NCI-H446 (cell line): ENCODE measurements at places on chromosomes 16 and 17.

GRCh38 chr17:81644976-81645952 lies 8.3 kb downstream of the TSPAN10 start:
- no peak for DNase-seq

GRCh38 chr17:57130708-57131461 lies 45.8 kb downstream of the AKAP1 start:
- DNase-seq: peak; percentile 85

DNA sequence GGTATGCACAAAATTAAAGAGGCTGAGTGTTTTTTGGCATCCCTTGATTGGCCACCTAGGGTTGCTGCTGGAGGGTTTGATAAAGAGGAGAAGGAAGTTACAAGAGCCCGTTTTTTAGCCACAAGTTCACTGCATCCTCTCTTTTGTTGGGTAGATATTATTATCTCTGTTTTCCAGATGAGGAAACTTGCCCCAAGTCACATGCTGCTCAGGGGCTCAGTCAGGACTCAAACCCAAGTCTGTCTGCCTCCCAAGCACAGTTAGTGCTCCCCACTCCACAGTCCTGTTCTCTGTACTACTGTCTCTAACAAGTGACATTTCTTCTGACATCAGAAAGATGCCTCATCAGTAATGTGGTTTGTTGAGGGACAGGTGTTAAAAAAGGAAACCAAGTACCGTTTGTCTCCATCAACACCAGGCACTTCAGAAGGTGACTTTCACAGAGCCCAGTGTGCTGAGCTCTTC lies 1.4 kb downstream of the NT5M start:
- DNase-seq: no peak

DNA sequence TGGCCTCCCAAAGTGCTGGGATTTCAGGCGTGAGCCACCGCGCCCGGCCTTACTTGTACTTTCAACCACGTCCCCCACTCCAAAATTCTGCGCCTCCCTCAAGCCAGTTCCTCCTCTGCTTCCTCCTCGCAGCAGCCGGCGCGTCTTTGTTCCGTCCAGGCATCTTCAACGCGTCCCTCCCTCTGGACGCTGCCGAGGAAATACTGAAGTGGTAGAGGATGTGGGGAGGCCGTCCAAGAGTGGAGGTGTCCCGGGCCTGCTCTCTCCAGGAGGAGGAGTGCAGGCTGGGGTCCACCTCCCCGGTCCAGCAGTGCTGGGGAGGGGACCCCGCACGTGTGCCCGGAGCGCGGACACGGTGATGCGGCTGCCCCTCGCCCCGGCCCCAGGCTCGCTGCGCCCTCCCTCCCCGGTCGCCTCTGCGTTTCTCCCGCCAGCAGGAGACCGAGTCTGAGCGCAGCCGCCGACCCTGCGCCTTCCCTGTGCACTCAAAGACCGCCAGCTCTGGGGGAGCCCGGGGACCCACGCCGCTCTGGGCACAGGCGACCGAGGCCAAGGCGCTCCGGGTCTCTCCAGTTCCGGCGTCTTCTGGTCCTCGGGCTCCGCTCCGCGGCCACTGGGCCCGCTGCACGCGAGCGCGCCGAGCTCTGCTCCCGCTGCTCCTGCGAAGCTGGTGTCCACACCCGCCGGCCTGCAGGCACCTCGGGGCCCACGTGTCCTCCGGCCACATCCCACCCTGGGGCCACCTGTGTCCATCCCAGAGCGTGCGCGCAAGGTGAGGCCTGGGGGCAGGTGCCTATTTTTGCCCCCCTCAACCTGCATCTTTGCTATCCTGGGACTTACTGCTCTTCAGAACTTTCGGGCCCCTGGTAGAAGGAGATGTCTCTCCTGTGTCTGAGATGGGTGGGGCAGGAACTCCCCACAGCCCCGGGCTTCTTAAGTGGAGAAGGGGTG lies 31.7 kb downstream of the OSBPL7 start:
- peak; percentile 39 for DNase-seq

- no peak for DNase-seq
Measured at GRCh38 chr17:81483085-81483861, 29.3 kb downstream of the ACTG1 start.

DNA sequence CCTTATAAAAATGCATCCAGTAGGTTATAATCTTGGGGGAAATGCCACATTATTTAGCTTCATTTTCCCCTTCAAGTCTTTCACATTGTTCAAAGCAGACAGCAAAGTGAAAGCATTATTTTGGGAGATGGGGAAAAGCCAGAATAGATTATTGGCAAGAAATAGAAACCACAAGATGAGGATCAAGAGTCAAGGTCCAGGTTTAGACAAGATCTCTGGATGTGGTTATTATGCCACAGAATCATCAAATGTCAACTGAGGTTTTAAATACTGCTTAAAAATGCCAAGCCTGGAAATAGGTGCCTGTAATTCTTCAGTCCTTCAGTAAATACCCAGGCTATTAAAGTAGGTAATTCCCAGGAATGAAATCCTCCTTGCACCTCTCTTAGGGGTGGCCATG lies 65.1 kb upstream of the ALOX12 start:
- no peak for DNase-seq

DNA sequence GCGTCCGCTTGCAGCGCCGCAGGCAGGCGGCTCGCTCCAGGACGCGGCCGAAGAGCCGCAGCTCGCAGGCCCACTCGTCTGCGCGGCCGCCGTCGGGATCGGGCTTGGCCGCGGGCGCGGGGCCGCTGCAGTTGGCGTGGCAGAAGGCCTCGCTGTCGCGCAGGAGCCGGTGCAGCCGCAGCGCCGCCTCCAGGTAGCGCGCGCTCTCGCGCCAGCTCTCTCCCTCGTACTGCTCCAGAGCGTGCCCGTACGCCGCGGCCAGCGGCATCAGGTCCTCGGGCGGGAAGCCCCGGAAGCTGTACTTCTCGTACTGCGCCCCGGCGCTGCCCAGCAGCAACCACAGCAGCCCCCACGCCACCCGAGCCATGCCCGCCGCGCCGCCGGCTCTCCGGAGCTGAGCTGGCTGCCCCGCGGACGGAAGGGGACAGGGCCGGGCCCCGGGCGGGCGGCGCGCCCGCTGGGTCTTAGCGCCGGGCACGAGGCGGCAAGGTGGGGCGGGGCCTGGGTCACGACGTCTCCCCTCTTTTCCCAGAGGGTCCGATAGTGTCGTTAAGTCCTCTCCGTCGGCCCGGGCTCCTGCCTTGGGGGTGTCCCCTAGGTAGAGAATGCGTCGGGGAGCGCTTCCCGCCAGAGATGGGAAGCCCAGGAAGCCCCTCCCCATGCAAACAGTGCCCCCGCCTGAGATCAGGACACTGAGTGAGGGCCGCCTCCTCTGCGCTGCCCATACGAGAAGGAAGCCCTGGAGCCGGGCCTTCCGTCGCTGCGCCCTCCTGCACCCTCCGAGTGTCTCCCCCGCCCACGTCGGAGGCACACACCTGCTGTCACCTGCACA lies at the start of gene P3H4:
P3H4 (minus strand) TSS at position 401 of the 832 bp plus-strand sequence; CDS start at position 367, 34 bp downstream.
- no peak for DNase-seq

GRCh38 chr16:31461921-31462804 lies 2.9 kb downstream of the ARMC5 start:
- DNase-seq: no peak

GRCh38 chr17:76473541-76473985 lies 6.2 kb downstream of the AANAT start:
- DNase-seq: no peak

GRCh38 chr17:48655913-48656312 lies 29.8 kb upstream of the HOXB9 start:
- DNase-seq: no peak

DNA sequence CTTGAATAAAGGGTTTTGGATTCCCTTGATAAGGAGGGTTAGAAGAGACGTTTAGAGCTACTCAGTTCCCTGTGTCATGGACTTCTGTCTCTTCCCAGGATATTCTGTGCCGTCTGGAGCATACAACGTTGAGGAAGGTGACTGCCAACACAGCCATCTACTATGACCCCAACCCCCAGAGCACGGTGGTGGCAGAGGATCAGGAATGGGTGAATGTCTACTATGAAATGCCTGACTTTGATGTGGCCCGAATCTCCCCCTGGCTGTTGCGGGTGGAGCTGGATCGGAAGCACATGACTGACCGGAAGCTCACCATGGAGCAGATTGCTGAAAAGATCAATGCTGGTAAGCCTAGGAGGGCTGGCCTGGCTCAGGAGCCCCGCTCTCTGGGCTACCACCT lies 24.7 kb downstream of the POLR2A start:
- no peak for DNase-seq

DNA sequence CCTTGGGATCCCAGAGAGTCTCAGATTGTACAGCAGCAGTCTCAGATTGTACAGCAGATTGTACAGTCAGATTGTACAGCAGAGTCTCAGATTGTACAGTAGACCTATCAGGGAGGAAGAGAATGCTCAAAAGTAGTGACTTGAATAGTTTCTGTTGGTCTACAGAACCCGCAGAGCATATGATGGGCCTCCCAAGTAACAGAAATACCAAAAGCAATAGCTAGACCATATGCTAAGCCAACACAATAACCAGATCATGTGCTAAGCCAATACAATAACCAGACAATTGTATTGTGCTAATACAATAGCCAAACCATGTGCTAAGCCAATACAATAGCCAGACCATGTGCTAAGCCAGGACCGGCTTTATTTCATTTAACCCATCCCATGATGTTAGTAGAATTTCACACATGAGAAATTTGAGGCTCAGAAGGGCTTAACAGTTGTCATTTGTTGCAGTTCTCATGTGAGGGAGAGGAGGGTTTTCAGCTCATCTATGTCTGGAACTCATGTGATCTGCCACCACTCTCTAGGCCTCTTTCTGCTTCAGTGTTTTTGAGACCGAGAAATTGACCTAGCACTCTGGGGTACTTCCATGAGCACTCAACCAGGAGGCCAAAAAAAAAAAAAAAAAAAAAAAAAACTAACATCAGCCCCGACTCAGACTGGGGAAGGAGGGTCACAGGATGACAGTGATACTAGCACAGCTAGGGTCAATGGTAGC lies 144.0 kb downstream of the SOX9 start:
- no peak for DNase-seq

GRCh38 chr17:8822401-8823035 lies 23.4 kb upstream of the MFSD6L start:
- DNase-seq: no peak

DNA sequence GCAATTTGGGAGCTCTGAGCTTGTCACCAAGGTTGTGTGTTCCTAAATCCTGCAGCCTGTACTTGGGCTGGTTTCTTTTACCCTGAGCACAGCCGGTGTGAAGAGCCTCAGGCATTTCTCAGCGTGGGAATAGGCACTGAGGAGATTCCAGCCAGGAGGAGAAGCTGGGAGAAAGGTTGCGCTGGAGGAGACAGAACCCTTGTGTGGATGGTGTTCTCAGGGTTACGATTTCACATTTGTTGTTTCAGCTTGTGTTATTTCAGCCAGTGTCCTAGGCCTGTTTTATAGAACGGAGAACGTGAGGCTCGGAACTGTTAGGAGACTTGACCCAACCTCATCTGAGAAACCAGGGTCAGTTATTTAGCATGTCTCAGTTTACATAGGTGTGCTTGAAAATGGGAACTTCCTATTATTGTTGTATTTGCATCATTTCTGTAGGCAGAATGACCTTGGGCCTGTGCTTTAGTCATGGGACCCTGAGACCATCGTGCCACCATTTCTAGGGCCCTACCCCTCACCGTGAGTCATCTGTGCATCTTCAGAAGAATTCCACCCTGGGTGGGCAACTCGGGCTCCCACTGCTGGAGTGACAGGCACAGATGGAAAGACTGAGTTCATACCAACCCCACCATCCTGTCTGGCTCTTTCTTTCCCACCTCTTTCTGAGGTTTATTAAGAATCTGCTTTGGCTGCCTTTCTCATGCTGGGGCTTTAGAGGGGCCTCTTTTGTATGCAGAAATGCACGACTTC lies 134.9 kb downstream of the MSI2 start:
- DNase-seq: no peak

DNA sequence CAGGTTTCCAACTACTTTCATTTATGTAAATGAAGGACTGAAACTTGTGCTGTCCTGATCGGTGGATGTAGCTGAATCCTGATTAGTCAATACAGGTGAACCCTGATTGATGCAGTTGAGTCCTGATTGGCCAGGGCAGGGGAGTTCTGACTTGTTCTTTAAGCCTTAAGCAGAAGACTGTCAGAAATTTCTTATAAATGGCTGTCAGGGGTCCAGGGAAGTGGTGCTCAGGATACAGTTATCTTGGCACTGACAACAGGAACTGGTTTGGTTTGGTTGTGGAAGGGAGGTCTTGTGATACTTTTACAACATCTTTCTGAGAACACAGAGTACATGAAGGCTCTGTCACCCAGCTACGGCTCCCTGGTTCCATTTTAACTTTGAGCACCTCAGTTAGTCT lies 132.1 kb downstream of the KCNJ12 start:
- no peak for DNase-seq

DNA sequence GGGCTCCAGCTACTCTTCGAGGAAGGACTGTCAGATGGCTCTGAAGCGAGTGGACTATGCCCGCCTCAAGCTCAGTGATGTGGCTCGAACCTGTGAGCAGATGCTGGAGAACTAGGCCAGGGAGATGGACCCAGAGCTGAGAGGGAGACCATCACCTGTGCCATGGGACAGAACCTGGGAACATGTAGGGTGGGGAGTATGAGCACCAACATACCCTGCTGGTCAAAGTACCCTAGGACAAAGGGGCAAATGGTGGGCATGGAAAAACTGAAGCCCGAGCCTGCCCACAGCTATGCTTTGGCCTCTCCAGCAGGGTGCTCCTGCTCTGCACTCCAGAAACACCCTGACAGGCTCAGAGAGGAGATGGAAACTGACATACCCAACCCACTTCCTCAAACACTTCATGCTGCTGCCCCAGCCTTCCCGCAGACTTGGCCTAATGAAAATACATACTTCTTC lies 1.9 kb downstream of the MED11 start:
- DNase-seq: no peak
